ENCODE measurements at places on chromosomes 7 and 10.
A peak's percentile ranks its signal among the peaks of the same experiment; 100 is the strongest.

DNA sequence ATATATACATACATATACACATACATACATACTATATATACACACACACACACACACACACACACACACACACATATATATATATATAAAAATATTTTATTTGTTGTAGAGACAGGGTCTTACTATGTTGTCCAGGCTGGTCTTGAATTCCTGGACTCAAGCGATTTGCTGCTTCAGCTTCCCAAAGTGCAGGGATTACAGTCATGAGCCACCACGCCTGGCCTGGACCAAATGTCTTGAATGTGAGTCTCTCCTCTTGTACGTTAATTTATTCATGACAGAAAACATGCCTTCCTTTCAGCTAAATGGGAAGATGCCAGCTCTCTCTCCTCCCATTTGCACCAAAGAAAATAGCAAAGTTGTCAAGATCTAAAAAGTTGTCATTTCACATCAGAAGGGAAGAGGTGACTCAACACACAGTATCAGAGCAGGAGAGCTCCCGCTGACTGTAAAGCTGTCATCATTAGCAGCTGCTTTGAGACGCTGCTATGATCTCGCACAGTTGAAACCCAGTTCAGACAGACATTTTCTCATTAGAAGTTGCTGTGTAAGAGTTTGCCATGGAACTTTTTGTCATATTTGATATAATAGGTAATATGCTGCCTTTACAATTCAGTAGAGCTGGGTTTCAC, 224.3 kb downstream of the SFMBT2 start:
- no peak for DNase-seq

- DNase-seq = no peak
Measured at GRCh38 chr10:78582540-78582939, 486.2 kb upstream of the ZMIZ1 start.

GRCh38 chr10:110045772-110046171, 38.0 kb downstream of the ADD3 start:
- DNase-seq = no peak

DNA sequence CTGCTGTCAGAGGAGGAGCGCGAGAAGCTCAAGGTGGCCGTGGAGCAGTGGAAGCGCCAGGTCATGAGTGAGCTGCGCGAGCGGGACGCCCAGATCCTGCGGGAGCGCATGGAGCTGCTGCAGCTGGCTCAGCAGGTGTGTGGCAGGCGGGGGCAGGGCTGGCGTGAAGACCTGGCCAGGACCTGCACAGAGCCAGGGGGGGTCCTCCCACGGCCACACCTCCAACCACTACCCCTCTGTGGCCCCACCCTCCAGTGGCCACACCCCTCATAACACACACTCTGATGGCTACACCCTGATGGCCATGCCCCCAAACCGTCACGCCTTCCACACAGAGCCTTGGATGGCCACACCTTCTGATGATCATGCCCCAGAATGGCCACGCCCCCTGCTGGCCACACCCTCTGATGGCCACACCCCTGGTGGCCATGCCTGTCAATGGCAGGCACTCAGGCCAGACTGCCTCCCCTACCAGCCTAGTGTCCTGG, 23.4 kb upstream of the DPYSL4 start:
- no peak for DNase-seq

DNA sequence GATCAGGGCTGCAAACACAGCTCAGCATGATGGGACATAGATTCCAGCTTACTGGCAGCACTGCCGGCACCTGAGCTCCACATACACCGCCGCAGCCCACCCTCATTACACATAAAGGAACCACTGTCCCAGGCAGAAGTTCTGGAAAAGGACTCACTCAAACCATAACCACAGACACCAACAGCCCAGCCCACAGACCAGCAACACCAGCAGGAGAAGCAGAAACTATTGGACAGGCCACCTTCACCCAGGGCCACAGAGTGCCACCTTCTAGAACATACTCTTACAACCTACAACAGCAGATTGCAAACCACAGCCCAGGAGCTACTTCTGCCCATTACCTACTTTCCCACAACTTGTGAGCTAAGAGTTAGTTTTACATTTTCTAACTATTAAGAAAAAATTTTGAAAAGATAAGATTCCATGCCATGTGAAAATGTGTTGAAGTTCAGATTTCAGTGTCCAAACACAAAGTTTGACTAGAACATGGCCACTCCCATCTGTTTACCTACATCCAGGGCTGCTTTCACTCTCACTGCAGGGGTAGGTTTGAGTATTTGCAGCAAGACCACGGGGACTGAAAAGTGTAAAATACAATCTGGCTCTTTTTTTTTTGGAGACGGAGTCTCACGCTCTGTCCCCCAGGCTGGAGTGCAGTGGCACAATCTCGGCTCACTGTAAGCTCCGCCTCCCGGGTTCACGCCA, 153.0 kb downstream of the TNS3 start:
- DNase-seq = no peak

- no peak for DNase-seq
Measured at GRCh38 chr10:93513091-93513490, 16.7 kb downstream of the CEP55 start.

DNA sequence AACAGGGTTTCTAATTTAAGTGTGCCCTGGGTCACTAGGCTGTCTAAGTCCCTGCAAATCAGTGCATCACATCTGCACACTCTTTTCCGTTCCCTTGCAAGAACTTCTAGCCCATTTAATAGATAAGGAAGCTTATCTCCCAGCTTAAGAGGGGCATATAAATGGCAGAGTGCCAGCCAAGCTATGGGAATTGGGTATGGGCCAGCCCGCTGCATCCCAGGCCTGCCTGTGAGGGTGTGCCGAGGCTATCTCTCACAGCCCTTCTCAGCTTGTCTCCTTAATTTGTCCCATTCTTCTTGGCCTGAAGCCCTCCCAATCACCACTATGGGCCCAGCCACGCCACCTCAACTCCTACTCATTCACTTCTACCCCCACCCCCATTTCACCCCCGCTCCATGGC, 14.7 kb downstream of the AQP1 start:
- no peak for DNase-seq

- DNase-seq = no peak
Measured at GRCh38 chr10:70659306-70659705, 13.0 kb upstream of the ADAMTS14 start.

GRCh38 chr10:86443069-86443468, 76.5 kb upstream of the GRID1 start:
- peak; percentile 46 for DNase-seq

DNA sequence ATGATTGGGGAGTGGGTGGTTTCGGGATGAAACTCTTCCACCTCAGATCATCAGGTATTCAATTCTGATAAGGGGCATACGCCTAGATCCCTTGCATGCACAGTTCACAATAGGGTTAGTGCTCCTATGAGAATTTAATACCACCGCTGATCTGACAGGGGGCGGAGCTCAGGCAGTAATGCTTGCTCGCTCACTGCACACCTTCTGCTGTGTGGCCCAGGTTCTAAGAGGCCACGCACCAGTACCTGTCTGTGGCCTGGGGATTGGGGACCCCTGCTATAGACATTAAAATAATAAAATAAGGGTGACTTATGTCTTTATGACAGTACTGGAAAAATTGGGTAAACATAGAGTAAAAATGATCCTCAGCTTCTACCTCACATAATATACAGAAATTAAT, 66.1 kb downstream of the SAMD9 start:
- DNase-seq = no peak

DNA sequence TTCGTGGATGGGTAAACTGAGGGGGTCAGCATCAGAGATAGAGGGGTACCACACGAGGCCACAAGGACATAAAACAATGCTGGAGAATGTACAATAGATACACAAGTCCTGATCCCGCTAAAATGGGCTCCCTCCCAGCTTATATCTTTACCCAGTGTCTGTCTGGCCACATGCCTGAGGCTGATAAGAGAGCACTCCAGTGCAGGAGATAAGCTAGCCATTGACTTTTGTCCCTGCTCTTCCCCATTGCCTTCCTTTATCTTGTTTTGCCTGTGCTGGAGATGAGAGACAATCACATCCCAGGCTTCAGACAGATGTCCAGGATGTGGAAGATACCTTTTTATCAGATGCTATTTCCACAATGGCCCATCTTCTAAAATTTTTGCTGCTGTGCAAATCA, 6.0 kb downstream of the GAD2 start:
- DNase-seq = no peak

- peak; percentile 43 for DNase-seq
Measured at GRCh38 chr7:29839302-29839701, 33.0 kb downstream of the WIPF3 start.

DNA sequence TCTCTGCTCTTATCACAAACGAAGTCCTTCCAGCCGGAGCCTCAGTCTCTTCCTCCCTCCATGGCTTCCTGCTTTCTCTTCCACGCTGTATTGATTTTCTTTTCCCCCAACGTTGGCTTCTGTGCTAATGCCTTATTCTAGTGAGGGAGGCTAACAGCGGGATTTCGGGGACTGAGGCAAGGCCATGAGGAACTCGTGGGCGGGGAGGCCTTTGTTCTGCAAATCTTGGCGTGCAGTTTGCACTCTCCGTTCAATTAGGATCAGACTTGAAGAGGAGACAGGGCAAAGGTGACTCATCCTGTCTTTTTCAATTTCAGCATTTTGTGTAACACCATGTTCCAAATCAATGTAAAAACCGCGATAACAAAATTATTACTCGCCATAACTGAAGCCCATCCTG, 25.3 kb downstream of the EN2 start:
- no peak for DNase-seq

DNA sequence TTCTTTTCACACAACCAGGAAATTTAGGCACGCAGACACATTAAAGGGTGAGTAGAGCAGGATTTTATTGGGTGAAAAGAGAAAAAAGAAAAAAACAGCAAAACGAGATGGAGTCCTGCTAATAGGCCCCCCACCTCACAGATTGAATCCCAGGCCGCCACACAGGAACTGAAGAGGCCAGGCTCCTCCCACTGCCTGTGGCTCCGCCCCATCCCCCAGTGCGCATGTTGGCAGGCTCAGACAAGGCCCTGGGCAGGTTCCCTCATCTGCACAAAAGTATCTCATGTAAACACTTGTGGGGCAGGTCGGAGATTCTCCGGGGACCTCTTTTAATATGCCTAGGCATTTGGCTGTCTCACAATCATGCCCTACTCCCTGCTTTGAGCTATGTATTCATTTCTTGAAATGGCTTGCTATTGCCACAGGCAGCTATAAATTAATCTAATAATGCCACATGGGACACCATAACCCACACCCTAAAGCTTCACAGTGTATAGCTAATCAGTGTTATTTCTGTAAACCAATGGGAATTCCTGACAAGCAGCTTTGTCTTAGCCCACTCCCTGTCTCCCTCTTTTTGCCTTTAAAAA, 76.2 kb upstream of the KIF5B start:
- DNase-seq = no peak

DNA sequence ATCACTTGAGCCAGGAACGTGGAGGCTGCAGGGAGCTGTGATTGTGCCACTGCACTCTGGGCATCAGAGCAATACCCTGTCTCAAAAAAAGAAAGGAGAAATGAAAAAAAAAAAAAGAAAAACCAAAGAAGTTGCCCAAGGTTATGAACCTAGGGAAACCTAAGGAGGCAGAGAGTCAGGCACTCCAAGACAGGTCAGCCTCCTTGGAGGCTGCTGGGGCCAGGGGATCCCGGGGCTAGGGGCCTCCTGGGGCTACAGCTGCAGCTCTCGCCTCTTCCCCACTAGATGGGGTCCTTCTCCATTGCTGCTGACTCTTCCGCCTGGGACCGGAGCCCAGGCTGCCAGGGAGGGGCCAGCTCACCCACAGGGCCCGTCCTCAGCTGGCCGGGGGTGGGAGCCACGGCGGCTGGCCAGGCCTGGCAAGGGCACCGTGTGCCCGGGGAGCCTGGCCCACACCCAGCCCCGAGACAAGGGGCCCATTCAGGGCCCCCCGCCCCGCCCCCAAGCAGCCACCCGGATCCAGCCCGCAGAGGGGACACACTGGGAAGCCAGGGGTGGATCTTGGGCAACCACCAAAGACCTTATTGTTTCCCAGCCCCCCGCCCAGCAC, 1.7 kb upstream of the SPACDR start:
- DNase-seq = peak; percentile 91

DNA sequence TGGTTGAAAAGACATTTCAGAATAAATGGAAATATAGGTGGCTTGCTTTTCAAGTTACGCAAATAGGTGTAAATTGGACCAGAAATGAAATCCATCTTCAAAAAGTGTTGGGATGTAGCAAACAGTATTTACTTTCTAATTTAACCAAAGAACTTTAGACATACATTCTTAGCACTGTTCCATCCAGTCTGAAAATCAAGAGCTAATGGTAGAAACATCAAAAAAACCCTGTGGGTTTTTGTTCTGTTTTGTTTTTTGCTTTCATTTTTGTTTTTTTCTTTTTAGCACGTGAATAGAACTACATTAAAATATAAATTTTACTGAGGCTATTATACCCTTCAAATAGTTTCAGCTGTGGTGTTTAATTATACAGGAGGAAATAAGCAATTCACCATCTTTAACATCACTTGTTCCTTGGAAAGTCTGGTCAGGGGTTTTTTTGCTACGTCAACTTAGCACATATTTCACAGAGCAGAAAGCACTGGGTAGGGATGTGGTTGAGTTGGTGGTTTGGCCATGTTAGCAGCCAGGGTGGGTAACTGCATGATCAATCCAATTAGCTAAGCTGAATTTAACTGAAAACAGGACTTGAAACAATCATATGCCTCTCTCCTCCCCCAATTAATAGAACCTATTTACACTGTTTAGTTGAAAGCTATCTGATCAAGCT, 275.4 kb upstream of the PFKP start:
- DNase-seq = no peak

DNA sequence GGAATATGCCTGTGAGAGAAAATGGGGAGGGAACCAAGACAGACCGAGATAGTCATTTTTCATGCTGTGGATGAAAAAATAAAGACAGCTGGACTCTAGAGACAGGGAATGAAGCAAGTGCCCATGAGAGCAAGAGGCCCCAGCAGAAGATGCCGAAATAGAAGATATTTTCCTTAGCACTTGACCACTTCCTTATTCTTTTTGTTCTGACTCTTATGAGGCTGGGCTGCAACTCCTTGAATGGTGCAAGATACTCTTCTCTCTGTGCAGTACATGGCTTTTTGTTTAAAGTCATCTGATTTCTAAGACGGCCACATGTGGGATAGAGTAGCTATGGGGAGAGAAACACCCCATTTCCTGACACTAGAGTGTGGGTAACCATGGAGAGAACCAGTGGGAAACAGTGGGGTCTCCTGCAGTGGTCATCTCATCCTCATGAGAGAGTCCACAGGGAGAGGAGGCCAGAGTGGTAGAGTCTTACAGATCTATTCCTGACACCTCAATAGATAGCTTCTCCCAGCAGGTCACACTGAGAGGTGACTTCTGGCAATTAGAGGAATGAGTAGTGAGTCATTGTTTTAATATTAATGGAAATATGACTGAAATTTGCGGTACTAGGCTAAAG, 18.0 kb upstream of the VCL start:
- no peak for DNase-seq

- DNase-seq = no peak
Measured at GRCh38 chr10:79410315-79411094, 34.9 kb downstream of the ZCCHC24 start.

- DNase-seq = no peak
Measured at GRCh38 chr7:78662939-78663338, 790.5 kb downstream of the MAGI2 start.

DNA sequence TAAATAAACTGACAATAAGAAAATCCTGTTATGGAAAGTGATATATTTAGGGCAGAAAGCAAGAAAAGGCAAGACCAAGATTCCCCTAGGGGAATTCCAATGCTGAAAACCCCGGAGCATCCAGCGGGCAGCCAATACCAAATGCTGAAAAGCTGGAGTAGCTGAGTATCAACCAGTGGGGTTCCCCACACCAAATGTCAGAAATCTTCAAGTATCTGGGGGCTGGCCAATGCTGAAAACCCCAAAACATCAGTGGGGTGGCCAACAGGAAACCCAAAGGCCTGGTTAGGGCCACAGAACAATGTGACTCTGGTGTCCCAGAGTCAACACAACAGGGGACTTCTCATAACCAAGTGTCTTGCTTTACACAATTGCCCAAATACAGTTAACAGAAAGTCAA, 271.8 kb upstream of the CACNA2D1 start:
- DNase-seq = no peak
